ENCODE measurements at places on chromosomes 5 and 9.

GRCh38 chr5:146888351-146888978 is 9.9 kb upstream of the PPP2R2B start:
- no peak for DNase-seq

DNA sequence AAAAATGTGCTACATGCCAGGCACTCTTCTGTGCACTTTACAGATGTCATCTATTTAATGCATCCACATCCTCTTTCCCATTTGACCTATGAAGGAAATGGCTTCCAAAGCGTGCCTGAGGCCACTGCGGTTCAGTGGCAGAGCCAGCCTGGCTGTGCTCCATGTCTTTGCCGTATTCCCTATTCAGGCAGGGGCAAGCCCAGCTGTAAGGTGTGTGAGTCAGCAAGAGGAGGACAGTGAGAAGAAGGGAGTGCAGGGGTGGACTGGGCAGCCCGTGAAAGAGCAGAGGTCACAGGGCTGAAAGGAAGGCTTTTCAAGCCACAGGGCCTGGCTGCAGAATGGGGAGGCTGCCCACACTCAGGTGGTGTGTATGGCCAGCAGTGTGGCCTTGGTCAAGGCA is 91.7 kb downstream of the HRH2 start:
- no peak for DNase-seq

DNA sequence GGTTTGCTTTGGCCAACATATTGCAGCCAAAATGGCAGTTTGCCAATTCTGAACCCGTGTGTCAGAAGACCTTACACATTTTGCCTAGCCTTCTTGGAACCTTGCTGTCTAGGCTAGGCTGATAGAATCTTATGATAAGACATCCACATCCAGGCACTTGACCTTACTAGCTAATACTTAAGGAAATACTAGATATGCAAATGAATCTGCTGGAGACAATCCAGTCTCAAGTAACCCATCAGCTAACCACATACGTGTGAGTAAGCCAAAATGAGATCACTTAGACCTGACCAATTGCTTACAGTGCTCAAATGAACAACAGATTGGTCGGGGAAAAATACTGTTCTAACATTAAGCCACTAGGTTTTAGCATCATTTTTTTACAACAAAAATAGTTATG is 1504.6 kb upstream of the CDH9 start:
- DNase-seq = no peak

DNA sequence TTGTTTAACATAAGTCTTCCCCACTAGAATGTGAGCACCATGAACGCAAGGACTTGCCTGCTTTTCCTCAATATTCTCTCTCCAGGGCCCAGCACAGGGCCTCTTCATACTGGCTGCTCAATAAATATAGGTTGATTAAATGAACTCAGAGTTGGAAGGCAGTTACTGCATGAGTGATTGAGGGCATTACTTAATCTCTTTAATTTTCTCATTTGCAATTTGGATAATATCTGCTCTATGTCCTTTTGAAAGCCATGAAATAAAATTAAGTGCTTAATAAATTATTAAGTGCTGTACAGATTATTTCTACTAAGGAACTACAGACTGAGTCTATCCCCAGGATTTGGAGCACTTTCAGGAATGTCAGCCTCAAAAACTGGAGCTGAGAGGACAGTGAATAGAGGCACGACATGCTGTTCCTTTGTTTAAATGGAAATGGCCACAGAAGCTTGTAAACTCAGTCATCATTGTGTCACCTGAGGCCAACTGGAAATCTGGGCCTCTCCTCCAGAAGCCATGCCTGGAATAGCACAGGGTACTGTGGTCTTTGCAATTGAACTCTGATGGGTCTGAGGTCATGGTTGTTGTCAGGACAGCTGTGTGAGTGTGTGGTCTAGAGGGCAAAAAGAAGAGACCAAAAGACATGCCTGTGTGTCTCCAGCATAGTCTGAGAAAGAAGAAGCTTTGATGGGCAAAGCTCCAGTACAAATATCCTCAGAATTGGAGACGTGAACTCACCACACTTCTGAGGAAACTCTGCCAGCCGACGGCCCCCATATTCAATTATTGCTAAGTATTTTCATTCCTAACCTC is 86.1 kb downstream of the SH3TC2 start:
- no peak for DNase-seq

- no peak for DNase-seq
Observed at GRCh38 chr5:7638456-7638855, 212.5 kb downstream of the CFAP90 start.

GRCh38 chr5:93403141-93403928 is 177.7 kb downstream of the NR2F1-AS1 start:
- no peak for DNase-seq

GRCh38 chr5:34996261-34996660 is 51.5 kb downstream of the AGXT2 start:
- DNase-seq = no peak

DNA sequence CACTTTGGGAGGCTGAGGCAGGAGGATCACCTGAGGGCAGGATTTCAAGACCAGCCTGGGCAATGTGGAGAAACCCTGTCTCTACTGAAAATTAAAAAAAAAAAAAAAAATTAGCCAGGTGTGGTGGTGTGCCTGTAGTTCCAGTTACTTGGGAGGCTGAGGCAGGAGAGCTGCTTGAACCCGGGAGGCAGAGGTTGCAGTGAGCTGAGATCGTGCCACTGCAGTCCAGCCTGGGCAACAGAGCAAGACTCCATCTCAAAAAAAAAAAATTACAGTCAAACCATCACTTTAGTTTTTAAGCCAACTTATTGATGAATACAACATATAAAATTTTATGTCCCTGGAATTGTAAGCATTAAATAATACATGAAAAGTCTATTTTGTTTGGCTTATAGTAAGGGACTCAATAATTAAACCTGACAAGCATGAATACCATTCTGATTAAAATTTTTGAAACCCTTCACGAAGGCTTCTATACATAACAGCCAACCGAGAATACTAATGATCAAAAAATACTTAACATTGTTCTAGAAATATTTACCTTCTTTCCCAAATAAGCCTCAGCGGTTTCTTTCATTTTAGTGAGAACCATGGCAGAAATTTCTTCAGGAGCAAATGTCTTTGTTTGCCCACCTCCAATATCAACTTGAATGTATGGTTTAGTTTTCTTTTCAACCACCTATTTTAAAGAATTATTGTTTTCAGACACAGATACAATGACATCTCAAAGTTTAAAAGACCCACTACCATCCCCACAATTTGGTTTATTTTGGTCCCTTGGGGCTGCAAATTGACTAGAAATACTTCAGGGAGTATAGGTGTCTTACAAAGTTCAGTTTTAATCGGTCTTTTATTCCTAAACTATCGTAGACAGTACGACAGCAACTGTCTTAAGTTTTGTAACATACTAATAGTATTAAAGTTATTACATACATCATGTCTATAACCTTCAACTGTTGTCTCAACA is 1.2 kb downstream of the HSPA5 start:
- DNase-seq = no peak

All from stimulated activated CD8-positive, alpha-beta memory T cell treated with anti-CD3 and anti-CD28 coated beads, Interleukin-15, amount 100 ng/mL, for 4 hours (primary cell).